ENCODE measurements at places on chromosomes 3 and 15.

- no peak for DNase-seq
Observed at GRCh38 chr3:127747751-127748521, 74.4 kb downstream of the MGLL start.

- DNase-seq, result no peak
Observed at GRCh38 chr3:28018925-28019718, 222.3 kb upstream of the CMC1 start.

- no peak for DNase-seq
Observed at GRCh38 chr3:172446198-172446597, 2.1 kb downstream of the GHSR start.

- DNase-seq, result no peak
Observed at GRCh38 chr15:79403501-79403900, 28.6 kb upstream of the MINAR1 start.

DNA sequence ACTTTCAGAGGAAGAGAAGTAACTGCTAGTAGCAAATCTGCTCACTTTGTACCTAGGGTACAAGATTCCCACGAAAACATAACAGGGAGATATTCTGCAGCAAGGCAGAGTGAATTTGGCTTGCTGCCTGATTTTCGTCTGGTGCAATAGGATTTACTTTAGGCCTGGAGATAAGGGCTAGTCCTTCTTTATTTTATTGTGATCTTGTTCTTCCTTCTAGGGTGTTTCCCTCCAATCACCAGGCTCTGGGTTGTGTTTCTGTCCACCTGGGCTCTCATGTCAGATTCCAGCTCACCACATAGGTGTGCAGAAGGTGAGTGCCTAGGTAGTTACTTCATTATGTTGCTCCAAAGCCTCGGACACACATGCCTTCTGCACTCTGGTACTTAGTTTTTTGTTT lies 211.8 kb upstream of the RGMA start:
- no peak for DNase-seq
